Mesothelial cell of epicardium (in vitro differentiated cells): ENCODE measurements at places on chromosomes 5 and 9.

GRCh38 chr9:85142968-85143367 lies 473.4 kb downstream of the NTRK2 start:
- H3K4me3 ChIP-seq, result no peak overlapping the region
- no peak for DNase-seq
- H3K36me3 ChIP-seq, result no peaks in the 10 kb centered on the region
- no peaks in the 10 kb centered on the region for H3K27me3 ChIP-seq
- no peak overlapping the region for H3K27ac ChIP-seq

DNA sequence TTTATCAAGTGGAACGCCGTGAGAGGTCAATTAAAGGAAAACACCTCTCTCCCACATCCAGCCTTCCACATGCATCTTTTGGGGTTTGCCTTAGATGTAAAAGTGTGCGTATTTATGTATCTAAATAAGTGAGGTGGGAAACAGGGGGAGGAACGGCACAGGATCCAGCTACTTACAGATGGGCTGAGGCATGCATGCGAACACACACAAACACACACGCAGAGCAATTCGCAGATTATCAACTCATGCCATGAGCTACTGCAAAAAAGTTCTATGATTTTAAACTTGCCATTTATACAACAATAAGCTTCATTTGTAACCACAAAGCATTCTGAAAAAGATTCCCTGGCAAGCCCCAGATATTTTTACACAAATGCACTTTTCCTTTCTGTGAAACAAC lies 242.1 kb downstream of the BNC2 start:
- H3K4me1 ChIP-seq, result peaks cover 49% of the 10 kb centered on the region
- H3K27me3 ChIP-seq, result no peaks in the 10 kb centered on the region
- no peak overlapping the region for H3K4me3 ChIP-seq
- no peak for DNase-seq
- H3K36me3 ChIP-seq, result no peaks in the 10 kb centered on the region

DNA sequence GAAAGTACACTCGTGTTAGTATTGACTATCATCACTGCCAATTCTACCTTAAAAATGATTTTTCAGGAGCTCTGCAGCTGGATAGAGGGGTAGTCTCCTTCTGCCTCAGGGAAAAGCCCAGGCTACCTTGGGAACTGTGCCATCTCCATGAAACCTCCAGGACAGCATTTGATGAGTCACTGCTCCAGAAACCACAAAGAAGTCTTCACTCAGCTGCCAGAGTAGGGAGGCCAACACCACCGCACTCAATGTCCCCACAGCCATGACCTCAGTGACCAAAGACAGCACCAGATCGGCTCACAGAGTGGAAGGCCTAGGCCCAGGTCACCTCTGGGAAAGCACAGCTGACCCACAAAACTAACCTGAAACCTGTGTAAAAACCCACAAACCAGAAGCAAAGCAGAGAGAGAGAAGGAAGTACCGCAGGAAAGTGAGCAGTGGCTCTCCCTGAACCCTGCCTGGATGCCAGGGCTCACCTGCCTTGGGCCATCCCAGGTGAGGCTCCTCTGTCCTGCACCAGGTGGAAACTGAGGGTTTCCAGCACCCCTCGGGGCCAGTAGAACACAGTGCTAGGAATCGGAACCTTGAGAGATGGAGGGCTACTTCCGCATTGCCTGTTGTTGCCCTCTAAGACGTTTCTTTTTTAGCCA lies 30.0 kb downstream of the S1PR3 start:
- no peak for DNase-seq
- peak overlapping the region; percentile 94 for H3K27ac ChIP-seq
- peaks cover 34% of the 10 kb centered on the region for H3K4me1 ChIP-seq
- H3K36me3 ChIP-seq, result peaks cover 2% of the 10 kb centered on the region
- no peaks in the 10 kb centered on the region for H3K27me3 ChIP-seq

DNA sequence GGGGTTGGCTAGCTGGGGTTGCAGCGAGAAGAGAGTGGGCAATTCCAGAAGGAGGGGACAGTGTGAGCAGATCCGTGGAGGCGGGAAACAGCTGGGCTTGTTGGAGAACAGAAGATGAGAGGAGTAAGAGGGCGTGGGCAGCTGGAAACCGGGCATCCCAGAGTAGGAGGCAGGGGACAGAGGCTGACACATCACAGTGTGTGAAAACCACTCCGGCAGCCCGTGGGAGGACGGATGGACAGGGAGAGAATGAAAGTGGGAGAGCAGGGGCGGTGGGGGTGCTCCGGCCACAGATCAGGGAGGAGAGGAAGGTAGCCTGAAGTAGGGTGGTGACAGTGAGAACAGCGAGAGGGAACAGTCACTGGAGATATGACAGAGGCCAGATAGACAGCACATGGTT lies 8.3 kb upstream of the PSMB7 start:
- no peak overlapping the region for H3K27ac ChIP-seq
- H3K27me3 ChIP-seq, result peaks cover 19% of the 10 kb centered on the region
- no peaks in the 10 kb centered on the region for H3K4me1 ChIP-seq
- no peaks in the 10 kb centered on the region for H3K36me3 ChIP-seq
- H3K4me3 ChIP-seq, result no peak overlapping the region

DNA sequence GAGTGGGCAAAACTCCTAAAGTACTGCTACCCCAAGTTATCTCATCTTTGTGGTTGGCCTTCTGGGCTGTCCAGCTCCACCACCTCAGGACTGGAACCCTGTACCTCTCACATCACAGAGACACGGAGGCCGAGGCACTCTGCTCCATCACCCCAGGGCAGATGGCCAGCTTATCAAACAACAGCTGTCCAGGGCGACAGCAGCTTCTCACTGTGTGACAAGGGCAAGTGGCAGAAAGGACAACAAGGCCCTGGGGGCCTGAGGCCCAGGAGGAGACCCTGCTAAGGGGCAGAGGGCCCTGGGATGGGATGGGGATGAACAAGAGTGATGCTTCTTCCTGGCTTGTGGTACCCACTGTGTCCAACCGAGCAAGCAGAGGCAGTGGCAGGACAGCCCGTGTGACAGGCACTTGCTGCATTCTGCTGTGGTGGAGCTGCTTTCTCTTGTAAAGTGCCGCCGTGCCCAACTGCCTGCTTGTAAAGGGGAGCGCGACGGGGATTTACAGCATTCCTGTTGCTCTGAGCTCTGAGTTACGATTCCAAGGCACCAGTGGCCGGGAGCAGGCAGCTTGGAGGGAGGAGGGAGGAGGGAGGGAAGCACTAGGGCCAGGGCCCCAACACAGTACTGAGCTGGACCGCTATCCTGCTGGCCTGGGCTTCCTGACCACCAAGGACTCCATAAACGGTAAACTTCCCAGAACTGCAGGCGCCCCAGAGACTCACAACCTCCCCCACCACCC lies 71.2 kb downstream of the SHB start:
- no peak for DNase-seq
- no peak overlapping the region for H3K27ac ChIP-seq
- H3K36me3 ChIP-seq, result no peaks in the 10 kb centered on the region
- H3K27me3 ChIP-seq, result no peaks in the 10 kb centered on the region
- peaks cover 51% of the 10 kb centered on the region for H3K4me1 ChIP-seq
